NCI-H187 (cell line): ENCODE measurements at places on chromosomes 12 and 14.
A peak's percentile ranks its signal among the peaks of the same experiment; 100 is the strongest.

GRCh38 chr12:131783915-131784541, 44.2 kb upstream of the MMP17 start:
- DNase-seq, result no peak

DNA sequence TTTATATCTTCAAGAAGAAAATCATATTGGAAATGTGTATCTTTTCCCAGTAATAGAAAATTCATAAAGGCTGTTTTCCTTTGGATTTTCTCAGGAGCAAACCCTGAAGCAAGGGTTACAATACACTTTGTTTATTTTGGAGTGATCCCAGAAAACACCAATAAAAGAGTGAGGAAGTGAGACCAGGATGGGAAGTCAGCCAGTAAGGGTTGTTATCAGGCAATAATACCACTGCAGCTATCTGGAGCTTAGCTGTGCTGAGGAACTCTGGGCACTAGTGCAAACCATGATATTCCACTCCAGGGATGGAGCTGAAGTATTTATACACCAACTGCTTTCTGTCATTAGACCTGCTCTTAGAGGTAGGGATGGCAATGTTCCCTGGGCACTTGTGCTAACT, 1002.3 kb downstream of the FLRT2 start:
- no peak for DNase-seq

- DNase-seq, result peak; percentile 43
Measured at GRCh38 chr14:68824517-68825347, 31.9 kb upstream of the ZFP36L1 start.

DNA sequence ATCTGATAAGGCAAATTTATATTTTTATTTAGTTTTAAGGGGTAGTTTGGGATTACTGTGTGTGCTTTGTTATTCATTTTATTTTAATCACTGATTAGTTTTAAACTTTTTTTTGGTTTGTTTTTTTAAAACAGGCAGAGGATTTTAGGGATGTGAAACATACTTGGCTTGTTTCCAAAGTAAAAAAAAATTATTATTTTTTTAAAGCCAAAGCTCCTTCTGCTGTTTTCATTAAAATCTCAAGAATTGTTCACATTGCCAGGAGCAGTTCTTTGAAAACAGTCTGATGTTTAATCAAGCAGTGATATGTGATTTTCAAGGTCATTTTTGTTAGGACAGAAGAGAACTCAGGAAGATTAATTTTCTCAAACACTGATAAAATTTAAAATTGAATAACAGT, 11.2 kb downstream of the TTC8 start:
- DNase-seq, result no peak

GRCh38 chr14:100674897-100675619, 51.6 kb upstream of the DLK1 start:
- DNase-seq, result no peak

DNA sequence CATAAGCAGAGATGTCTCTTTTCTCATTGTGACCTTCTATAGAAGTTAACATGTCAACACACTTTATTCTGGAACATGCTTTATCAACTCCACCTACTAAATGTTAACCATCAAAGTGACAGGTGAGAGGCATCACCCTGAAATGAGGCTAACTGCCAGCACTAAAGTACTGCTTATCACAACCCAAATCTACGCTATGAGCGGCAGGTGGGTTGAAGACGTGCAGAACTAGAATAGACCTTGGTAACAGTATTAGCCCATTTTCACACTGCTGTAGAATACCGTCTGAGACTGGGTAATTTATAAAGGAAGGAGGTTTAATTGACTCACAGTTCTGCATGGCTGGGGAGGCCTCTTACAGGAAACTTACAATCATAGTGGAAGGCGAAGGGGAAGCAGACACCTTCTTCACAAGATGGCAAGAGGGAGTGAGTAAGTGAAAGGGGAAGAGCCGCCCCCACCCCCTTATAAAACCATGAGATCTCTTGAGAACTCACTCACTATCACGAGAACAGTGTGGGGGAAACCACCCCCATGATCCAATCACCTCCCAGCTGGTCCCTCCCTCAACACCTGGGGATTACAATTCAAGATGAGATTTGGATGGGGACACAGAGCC, 359.0 kb downstream of the SEC23A start:
- DNase-seq, result no peak

- no peak for DNase-seq
Measured at GRCh38 chr12:54229624-54230212, 40.9 kb upstream of the SMUG1 start.
